ENCODE measurements at places on chromosomes 2 and 18.
A peak's percentile ranks its signal among the peaks of the same experiment; 100 is the strongest.

GRCh38 chr2:126655500-126656430 lies at the start of gene GYPC:
Gene GYPC, plus strand, starts transcription at chr2:126656158. Its CDS starts 106 bp downstream, at chr2:126656264.
- no peak for DNase-seq

GRCh38 chr2:36374585-36374984 lies 19.0 kb downstream of the CRIM1 start:
- DNase-seq = no peak

- no peak for DNase-seq
Measured at GRCh38 chr2:210442457-210442856, 34.1 kb downstream of the LANCL1 start.

GRCh38 chr2:149986861-149987260 lies 399.3 kb upstream of the MMADHC start:
- no peak for DNase-seq

GRCh38 chr2:74372674-74373073 lies 7.4 kb downstream of the DCTN1 start:
- no peak for DNase-seq

GRCh38 chr2:215736653-215737290 lies 276.6 kb downstream of the MREG start:
- peak; percentile 62 for DNase-seq
